K562 (cell line): ENCODE measurements at places on chromosomes 13 and 19. TPM values are rescaled to one million over a fixed set of nuclear protein-coding genes. Genes with fewer than 3 reads are reported as not detected.
A peak's percentile ranks its signal among the peaks of the same experiment; 100 is the strongest.

ZNF302 gene
- total RNA-seq: 0.24 and 0.56 TPM in 2 replicates

PRSS57 gene
- 1.0 and 2.0 TPM in 2 replicates for total RNA-seq

POLR2E gene
- 328 and 351 TPM in 2 replicates for total RNA-seq

SYT3 gene
- 1.7 and 2.0 TPM in 2 replicates for total RNA-seq

PDE4C gene
- total RNA-seq: 0.29 and 0.45 TPM in 2 replicates

CEACAM4 gene
- not detected in 2 replicates for total RNA-seq

LDLR gene
- total RNA-seq: 114 and 121 TPM in 2 replicates

AMER2 gene
- not detected in 2 replicates for total RNA-seq

APOC4 gene
- not detected in 2 replicates for total RNA-seq

C19orf73 gene
- 1.6 and 3.2 TPM in 2 replicates for total RNA-seq

ZNF556 gene
- total RNA-seq: 0.11 TPM in 1 of 2 replicates, not detected in the other

FCGBP gene
- total RNA-seq: 1.5 and 1.9 TPM in 2 replicates

DNA sequence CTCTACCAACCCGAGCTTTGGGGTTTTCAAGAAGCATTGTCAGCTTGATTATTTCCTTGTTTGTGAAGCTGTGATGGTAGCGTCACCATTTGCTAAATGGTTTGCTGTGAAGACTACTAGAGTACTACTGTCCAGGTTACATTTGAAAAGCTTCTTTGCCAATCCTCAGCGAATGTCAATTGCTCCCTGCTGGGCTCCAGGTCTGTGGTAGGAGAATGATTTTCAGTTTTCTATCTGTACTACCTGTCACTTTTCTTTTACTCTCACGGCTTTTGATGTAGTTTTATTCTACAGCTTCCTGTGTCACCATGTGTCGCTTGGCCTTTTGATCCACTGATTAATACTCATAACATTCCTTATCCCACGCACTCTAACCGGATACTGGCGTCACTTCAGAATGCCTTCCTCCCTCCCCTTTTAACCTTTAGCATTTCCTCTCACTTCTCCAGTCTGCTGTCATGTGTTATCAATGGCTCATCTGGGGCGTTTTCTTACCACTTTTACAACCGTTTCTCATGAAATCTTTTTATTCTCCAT, 7.5 kb upstream of the GPR183 start:
- peaks cover 18% of the 10 kb centered on the region for H3K36me3 ChIP-seq
- DNase-seq: peak; percentile 35
- peaks cover 32% of the 10 kb centered on the region for H3K4me1 ChIP-seq
- H3K27me3 ChIP-seq: no peaks in the 10 kb centered on the region

DNA sequence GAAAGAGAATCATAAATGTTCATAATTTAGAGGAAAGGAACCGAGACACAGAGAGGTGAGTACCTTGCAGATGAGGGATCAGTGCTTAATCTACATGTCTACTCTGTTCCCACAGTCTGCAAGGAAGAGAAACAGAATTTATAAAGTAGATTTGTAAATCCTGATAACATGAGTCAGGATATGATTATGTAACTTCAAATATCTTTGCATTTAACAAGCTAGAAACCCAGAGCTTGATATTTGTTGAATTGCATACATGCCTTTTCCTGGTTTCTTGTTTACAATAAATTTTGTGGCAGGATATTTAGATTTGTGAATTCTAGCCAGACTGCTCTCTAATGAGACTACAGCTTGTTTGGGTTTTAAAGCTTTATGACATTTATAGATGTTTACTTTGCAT, 219.2 kb downstream of the ENOX1 start:
- no peak overlapping the region for H3K27ac ChIP-seq
- no peak for DNase-seq

GRCh38 chr19:31290931-31291590, 58.2 kb downstream of the TSHZ3 start:
- H3K27me3 ChIP-seq: peaks cover 10% of the 10 kb centered on the region
- H3K4me1 ChIP-seq: no peaks in the 10 kb centered on the region
- no peak overlapping the region for H3K4me3 ChIP-seq
- no peaks in the 10 kb centered on the region for H3K36me3 ChIP-seq

DNA sequence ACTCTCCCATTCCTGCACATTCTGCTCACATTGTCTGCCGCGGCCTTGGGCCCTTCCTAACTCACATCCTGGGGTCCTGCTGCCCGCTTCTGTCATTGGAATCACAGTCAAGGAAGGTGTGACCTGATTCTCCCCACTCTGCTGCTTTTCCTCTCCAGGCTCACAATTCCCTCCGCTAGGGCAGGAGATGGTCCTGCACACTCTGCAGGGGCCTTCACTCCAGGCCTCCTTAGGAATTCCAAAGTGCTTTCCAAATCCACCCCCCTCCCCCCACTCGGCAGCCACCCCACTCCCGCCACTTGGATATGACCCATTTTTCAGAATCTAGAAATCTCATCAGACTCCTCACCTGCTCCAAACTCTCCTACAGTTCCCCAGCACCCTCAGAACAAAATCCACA, 3.1 kb upstream of the SLC5A5 start:
- H3K36me3 ChIP-seq: peaks cover 10% of the 10 kb centered on the region; the same call in 2 of the 3 replicates
- no peak overlapping the region for H3K4me3 ChIP-seq
- peaks cover 11% of the 10 kb centered on the region; the same call in 2 of the 3 replicates for H3K4me1 ChIP-seq

GRCh38 chr13:23377579-23377978, 55.9 kb downstream of the SACS start:
- DNase-seq: no peak
- peaks cover 9% of the 10 kb centered on the region; the same call in 2 of the 3 replicates for H3K36me3 ChIP-seq
- no peak overlapping the region for H3K4me3 ChIP-seq

DNA sequence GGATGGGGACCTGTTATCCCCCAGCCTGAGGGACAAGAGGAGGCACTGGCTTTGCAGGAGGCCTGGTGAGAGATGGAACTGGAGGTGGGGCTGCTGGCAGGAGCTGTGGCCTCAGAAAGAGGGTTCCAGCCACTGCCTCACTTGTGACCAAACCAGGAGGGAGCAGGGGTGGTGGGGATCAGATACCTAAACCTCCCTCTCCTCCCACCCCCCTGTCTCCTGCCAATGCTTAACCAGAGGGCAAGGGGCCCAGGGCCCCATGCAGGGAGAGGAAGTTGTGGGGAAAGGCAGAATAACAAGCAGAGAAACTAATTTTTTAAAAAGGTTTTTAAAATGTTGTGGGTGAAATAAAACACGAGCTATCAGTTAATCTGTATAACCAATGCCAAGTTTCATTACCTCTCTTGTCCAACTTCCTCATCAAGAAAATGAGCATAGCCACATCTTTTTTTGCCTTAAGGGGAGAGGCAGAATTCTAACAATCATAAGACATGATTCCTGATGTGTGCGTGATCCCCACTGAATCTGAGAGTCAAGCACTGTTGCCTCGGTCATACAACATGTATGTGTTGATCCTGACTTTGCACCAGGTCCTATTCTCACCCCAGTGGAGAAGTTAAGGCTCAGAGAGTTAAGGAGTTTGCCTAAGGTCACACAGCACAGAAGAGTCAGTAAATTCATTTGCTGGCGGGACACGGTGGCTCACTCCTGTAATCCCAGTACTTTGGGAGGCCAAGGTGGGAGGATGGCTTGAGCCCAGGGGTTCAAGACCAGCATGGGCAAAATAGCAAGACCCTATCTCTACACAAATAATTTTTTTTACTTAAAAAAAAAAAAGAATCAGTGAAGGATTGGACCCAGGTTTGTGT, 12.9 kb downstream of the FXYD5 start:
- peaks cover 54% of the 10 kb centered on the region for H3K4me1 ChIP-seq
- H3K4me3 ChIP-seq: no peak overlapping the region
- peak overlapping the region; percentile 77 for H3K27ac ChIP-seq
- DNase-seq: peak; percentile 18
- no peaks in the 10 kb centered on the region for H3K27me3 ChIP-seq

DNA sequence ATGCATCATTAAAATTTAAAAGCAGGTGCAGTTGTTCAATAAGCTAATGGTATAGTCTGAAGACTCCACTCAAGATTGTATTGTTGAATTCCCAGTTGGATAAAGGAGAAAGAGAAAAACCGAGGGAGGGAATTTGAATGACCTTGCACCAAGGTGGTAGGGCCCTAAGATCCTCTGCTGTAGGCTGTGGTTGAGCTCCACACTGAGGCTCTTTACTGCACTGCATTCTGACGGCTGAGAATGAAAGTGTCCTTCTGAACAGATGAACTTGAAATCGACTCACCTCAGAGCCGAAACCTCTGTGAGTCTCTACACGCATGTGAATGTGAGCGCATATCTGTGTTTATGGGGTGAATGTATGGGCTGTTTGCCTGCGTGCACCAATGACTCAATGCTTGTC, 388.9 kb upstream of the DACH1 start:
- H3K27ac ChIP-seq: no peak overlapping the region
- H3K4me1 ChIP-seq: no peaks in the 10 kb centered on the region
- H3K27me3 ChIP-seq: no peaks in the 10 kb centered on the region
- no peaks in the 10 kb centered on the region for H3K36me3 ChIP-seq
- no peak for DNase-seq
- no peak overlapping the region for H3K4me3 ChIP-seq

GRCh38 chr19:53982611-53983010, 8.8 kb upstream of the CACNG6 start:
- peaks cover 24% of the 10 kb centered on the region for H3K4me1 ChIP-seq
- DNase-seq: no peak
- H3K27ac ChIP-seq: no peak overlapping the region
- no peaks in the 10 kb centered on the region for H3K36me3 ChIP-seq

GRCh38 chr13:104987621-104988020, 1547.8 kb downstream of the EFNB2 start:
- H3K4me1 ChIP-seq: no peaks in the 10 kb centered on the region
- H3K36me3 ChIP-seq: no peaks in the 10 kb centered on the region
- H3K27ac ChIP-seq: no peak overlapping the region
- no peak overlapping the region for H3K4me3 ChIP-seq
- DNase-seq: no peak

DNA sequence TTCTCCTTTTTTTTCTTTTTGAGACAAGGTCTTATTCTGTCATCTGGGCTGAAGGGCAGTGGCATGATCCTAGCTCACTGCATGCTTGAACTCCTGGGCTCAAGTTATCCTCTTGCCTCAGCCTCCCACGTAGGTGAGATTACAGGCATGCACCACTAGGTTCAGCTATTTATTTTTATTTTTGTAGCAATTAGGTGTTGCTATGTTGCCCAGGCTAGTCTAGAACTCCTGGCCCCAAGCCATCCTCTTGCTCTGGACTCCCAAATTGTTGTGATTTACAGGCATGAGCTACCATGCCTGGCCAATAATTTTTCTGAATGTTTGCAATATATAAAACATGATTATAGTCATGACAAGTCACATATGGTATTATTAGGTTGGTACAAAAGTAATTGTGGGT, 161.1 kb upstream of the ATXN8OS start:
- H3K27me3 ChIP-seq: no peaks in the 10 kb centered on the region
- no peak overlapping the region for H3K27ac ChIP-seq
- no peak overlapping the region for H3K4me3 ChIP-seq
- H3K36me3 ChIP-seq: no peaks in the 10 kb centered on the region
- no peaks in the 10 kb centered on the region for H3K4me1 ChIP-seq
- DNase-seq: no peak

DNA sequence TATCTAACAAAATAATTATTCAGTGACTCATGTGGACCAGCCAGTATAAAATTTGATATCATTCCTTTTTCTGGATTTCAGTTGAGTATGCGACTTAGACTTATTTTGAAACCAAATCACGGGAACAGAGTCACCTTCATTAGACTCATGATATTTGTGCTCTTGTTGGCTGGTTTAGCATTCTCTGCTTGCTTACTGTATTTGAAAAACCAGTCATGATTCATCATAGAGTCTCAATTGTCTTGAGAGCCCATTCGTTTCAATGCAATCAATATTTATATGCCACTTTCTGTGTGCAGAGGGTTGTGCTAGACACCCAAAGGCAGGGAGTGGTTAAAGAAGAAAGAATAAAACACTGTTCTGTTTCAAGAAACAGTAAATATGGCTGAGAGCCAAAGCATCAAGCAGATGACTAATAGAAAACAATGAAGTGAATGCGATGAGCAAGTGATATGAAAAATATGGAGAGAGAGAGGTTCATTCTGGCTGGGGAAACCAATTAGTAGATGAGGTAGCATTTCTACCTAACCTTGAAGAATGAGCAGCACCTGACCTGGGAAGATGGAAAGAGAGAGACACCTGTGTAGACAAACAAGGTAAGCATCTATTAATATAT, 99.6 kb upstream of the MBNL2 start:
- H3K27me3 ChIP-seq: no peaks in the 10 kb centered on the region
- no peak overlapping the region for H3K4me3 ChIP-seq
- H3K27ac ChIP-seq: no peak overlapping the region
- DNase-seq: no peak
- H3K36me3 ChIP-seq: no peaks in the 10 kb centered on the region
- H3K4me1 ChIP-seq: no peaks in the 10 kb centered on the region

- H3K4me3 ChIP-seq: no peak overlapping the region
- no peaks in the 10 kb centered on the region for H3K36me3 ChIP-seq
- H3K27ac ChIP-seq: no peak overlapping the region
- no peaks in the 10 kb centered on the region for H3K27me3 ChIP-seq
- peaks cover 13% of the 10 kb centered on the region for H3K4me1 ChIP-seq
- no peak for DNase-seq
Measured at GRCh38 chr13:26964278-26965250, 204.0 kb upstream of the GPR12 start.

DNA sequence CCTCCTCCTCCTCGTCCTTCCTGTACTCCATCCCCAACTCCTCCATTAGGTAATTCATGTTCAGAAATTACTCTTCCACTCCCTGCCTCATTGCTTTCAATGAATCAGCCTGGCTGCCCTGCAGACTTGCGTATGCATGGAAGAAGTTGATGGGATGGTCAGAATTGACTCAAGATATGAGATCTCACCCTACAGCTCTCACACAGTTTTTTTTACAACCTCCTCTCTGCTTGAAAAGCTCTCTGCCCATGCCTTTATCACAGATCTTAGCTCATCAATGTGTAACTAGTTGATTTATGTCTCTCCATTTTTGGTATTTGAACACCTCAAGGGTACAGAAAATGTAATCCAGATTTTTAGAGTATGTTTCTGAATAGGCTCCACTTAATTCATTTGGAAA, 506.9 kb downstream of the TBC1D4 start:
- H3K27me3 ChIP-seq: no peaks in the 10 kb centered on the region
- H3K27ac ChIP-seq: no peak overlapping the region
- DNase-seq: no peak
- H3K4me3 ChIP-seq: no peak overlapping the region

GRCh38 chr13:75789451-75790197, 153.5 kb downstream of the LMO7 start:
- H3K4me3 ChIP-seq: no peak overlapping the region
- H3K27ac ChIP-seq: no peak overlapping the region
- H3K36me3 ChIP-seq: no peaks in the 10 kb centered on the region
- no peaks in the 10 kb centered on the region for H3K27me3 ChIP-seq
- H3K4me1 ChIP-seq: no peaks in the 10 kb centered on the region

DNA sequence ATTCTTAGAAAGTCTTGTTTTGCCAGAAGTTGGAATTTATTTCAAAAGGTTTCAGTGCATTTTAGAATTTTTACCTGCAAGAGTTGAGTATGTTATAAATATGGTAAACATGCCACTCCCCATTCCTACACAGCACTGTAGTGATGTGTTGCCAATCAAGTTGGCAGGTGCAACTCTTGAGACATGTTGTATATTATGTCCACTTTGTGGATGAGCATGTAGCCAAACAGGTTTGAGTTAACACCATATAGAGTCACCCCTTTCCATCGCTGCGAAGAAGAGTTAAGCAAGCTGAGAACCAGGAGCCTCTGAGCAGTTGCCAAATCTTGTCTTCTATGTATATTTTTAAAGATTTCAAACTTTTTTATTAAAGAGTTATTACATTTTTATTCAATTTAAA, 359.8 kb downstream of the LMO7 start:
- no peak overlapping the region for H3K4me3 ChIP-seq
- no peaks in the 10 kb centered on the region for H3K36me3 ChIP-seq
- no peaks in the 10 kb centered on the region for H3K27me3 ChIP-seq
- H3K4me1 ChIP-seq: no peaks in the 10 kb centered on the region

- DNase-seq: no peak
- no peaks in the 10 kb centered on the region for H3K36me3 ChIP-seq
- no peak overlapping the region for H3K4me3 ChIP-seq
- H3K27ac ChIP-seq: no peak overlapping the region
- no peaks in the 10 kb centered on the region for H3K4me1 ChIP-seq
Measured at GRCh38 chr13:39931505-39931904, 276.0 kb downstream of the COG6 start.
